Activated T-helper 1 cell treated with anti-CD3 and anti-CD28 coated beads, Interleukin-2, amount 50 U/mL, for 16 hours (primary cell): ENCODE measurements at places on chromosomes 7 and 10.

DNA sequence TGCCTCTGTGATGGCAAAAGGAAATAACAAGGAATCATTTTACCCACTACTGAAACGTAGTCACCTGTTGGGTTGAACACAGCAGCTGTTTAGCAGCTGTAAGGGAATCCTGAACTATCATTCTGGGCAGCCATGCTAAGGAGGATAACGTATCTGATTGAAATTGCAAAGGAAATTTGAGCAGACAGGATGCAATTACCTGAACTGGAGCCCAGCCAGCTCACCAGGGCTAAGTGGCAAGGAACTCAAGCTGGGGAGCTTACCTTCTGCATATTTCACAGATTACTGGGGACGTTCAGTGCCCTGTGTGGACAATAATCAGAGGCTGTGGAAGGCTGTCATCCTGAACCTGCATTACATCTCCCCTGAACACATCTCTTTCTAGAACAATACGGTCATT lies 650.5 kb downstream of the SORCS3 start:
- no peak for DNase-seq

GRCh38 chr7:113000316-113001020 lies 86.2 kb downstream of the GPR85 start:
- DNase-seq, result no peak

DNA sequence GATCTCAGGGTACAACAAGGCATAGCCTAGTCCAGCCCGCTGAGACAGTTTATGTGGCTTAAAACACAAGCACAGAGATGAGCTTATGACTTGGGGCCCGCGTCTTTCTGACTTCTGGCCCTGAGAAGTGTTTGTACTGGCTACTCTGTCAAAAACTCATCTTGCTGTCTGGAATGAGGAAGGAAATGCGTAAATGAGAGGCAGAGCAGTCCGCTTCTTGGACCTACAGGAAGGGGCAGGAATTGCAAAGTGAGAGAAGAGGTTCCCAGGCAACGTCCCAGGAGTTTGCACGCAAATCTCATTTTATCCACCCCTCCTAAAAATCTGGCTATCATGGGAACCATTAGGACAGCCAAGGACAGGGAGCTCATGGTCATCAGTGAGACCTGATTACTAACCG lies 5.5 kb downstream of the ANXA11 start:
- no peak for DNase-seq

- DNase-seq, result no peak
Observed at GRCh38 chr10:3476186-3476585, 303.6 kb upstream of the PITRM1 start.

DNA sequence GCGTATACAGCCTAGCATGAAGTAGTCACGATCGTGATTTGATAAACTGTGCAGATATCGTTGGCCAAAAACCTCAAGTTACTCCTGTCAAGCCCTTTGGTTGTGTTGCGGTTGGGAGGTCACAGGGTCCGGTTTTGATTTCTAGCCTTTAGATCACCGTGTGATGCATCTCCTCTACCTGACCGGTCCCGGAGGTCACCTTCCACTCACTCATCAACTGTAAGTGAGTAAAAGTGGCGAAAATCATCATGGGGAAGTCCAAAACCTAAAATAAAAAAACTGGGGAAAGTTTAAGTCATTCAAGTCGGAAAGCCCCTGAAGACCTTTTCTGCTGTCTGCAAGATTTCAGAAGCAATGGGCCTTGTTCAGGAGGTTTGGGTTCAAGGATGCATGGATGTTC lies 62.8 kb downstream of the ADARB2 start:
- no peak for DNase-seq

- DNase-seq, result no peak
Observed at GRCh38 chr7:99453105-99453504, 12.9 kb downstream of the ATP5MF start.

DNA sequence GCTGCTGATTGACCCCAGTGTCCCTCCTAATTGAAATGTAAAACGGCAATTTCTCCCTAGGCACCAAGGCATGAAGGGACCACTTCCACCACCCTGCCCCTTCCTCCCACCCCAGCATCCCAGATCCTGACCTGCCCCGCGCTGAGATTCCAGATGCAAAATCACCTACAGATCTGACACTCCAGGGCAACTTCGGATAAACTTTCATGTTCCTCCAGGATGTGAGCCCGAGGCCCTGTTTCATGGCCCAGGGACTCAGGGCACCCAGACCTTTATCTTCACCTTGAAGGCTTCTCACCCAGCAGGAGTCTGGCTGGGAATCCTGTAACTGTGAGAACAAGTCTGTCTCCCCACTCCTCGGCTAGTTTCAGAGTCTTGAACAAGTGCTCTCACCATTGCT lies 361.8 kb downstream of the PLXNA4 start:
- DNase-seq, result no peak

- no peak for DNase-seq
Observed at GRCh38 chr10:89327803-89328441, at the start of gene IFIT3. Gene IFIT3, plus strand, starts transcription at chr10:89327997. Its CDS starts 77 bp downstream, at chr10:89328074.

GRCh38 chr10:96339956-96340904 lies 18.6 kb downstream of the OPALIN start:
- no peak for DNase-seq

- DNase-seq, result no peak
Observed at GRCh38 chr10:63770523-63770922, 249.3 kb downstream of the REEP3 start.

GRCh38 chr7:28477041-28477442 lies 64.7 kb downstream of the CREB5 start:
- DNase-seq, result no peak

- DNase-seq, result no peak
Observed at GRCh38 chr7:137669706-137670105, 177.1 kb downstream of the DGKI start.

GRCh38 chr10:101778781-101779543 lies 3.0 kb upstream of the FGF8 start:
- no peak for DNase-seq

DNA sequence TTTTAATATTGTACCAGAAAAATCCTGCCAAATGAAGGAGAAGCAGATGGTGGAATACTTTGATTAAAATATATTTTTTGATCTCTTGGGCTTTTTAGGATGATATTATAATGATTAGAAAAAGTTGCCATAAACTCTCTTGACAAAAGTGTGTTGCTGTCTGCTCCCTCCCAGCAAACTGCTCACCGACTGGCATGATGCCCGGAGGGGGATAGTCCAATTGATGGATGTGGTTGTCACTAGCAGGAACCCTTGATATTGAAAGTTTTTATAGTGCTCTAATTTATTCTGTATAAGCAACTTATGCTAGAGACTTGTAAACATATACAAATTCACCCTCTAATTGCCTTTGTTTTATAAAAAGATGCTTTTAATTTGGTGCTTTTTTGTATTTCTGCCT lies 114.0 kb downstream of the DNAH11 start:
- DNase-seq, result no peak

GRCh38 chr10:124180947-124181549 lies 87.7 kb upstream of the CHST15 start:
- DNase-seq, result no peak

GRCh38 chr7:102291056-102291915 lies 4.6 kb downstream of the SH2B2 start:
- no peak for DNase-seq

DNA sequence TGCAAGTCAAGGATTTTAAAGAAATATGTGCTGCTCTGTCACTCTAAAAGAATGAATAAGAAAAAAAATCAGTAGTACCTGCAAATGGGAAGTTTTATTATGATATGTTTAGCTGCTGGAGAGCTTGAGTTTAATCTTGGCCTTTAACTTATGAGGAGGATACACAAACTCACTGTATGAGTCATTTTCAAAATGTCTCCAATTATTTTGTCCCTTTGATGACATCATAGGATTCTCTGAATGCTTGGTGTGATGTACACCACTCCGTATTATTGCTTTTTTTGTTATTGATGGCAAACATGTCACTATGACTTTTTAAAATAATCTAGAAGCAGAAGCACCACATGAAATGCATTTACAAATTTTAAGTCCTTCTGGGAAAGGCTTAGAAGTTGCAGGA lies 125.8 kb downstream of the RALA start:
- DNase-seq, result no peak

DNA sequence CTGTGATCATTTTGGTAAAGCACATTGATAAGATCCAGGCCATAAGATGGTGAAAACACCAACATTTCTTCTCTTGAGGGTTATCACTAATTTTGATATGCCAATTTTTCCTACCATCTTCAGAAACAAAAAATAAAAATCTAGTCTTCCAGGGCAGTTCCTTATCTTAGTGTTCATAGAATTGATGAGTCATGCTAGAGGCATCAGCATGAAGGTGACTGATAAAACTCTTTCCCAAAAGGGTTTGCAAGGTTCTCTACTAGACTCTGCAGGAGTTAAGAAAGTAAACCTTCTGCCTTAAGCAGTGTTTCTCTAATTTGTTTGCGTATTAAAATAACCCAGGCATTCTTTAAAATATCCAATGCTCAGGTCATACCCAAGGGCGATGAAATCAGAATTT lies 483.1 kb upstream of the CNTNAP2 start:
- no peak for DNase-seq

DNA sequence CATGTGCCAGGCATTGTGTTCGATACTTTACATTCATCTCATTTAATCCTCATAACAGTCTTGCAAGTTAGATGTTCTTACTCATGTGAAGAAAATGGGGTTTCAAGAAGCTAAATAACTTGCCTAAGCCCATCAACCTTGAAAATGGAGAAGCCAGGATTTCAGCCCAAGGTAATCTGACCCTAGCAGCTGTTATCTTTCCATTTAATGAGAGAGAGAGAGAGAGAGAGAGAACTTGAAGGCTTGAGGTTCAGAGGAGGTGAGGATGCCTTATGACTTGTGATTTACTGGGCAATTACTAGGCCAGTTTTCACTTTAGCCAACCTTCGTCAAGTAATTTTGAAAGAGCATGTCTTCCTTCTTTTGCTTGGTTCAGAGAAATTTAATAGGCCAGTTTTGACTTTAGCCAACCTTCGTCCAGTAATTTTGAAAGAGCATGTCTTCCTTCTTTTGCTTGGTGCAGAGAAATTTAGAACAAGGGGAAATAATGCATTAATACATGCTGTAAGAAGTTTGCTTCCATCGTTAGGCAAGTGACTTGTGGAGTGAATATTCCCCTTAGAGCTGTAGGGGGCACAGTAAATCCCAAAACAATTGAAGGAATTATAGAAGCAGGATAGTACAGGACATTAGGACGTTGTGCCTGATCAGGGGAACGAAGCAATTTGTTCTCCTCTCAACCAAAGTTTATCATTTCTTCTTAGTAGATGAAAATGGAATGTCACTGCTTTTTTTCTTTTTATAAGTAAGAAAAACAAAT lies 143.0 kb upstream of the BMPER start:
- DNase-seq, result no peak

GRCh38 chr7:158745057-158745715 lies 40.6 kb upstream of the NCAPG2 start:
- DNase-seq, result no peak

- no peak for DNase-seq
Observed at GRCh38 chr7:41149576-41149975, 553.3 kb downstream of the INHBA start.

DNA sequence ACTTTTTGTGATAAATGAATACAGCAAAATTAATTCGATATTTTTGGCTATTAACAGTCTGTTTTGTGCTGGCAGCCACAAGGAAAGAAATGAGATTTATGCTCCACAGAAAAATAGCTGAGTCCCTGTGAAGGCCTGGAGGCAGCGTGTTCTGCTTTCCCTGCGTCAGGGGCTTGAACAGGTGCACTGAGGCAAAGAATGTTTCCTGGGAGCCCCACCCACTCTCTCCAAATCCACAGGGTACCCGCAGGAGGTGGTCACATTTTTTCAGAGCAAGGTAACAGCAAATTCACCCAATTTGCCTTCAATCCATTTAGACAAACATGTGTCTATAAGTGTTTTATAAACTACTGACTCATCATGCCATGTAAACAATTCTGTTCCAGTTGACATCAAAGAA lies 308.1 kb downstream of the TCERG1L start:
- no peak for DNase-seq

GRCh38 chr7:144869082-144869481 lies 33.2 kb upstream of the TPK1 start:
- no peak for DNase-seq

GRCh38 chr7:48317360-48317759 lies 146.1 kb downstream of the ABCA13 start:
- DNase-seq, result no peak

DNA sequence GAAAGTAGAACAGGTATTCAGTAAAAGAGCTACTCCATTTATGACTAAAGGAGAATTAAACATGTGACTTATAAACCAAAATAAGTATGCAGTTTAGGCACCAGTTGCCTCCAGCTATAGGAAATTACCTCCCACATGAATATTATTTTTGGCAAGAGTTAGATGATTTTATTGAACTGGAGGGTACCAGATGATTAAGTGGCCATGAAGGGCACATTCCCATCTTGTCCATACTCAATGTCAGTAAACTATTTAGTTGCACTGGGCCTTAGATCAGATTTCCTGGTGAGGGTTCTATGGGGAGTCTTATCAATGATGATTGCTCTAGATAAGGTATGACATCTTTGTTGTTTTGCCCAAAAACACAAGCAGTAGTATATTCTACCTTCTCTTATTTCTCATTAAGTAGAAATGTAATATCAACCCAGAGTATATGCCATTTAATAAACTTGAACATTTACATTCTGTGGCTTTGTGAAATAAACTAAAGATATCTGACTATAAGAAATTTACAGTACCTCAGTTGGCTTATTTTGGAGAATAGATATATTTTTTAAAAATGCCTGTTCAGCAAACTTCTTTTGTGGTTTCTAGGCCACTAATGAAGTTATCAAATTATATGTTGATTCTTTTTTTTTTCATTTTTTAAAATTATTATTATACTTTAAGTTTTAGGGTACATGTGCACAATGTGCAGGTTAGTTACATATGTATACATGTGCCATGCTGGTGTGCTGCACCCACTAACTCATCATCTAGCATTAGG lies 145.3 kb downstream of the SEMA3A start:
- DNase-seq, result no peak

GRCh38 chr10:110336111-110336721 lies 31.5 kb upstream of the SMNDC1 start:
- no peak for DNase-seq

GRCh38 chr10:121032460-121032859 lies 181.3 kb downstream of the WDR11 start:
- DNase-seq, result no peak

GRCh38 chr10:133015816-133016462 lies 71.8 kb upstream of the ADGRA1 start:
- no peak for DNase-seq
